ENCODE measurements at places on chromosomes 5 and 9.
A peak's percentile ranks its signal among the peaks of the same experiment; 100 is the strongest.

- DNase-seq = no peak
These were observed 1091.3 kb upstream of the CDH6 start for GRCh38 chr5:30102185-30102584.

GRCh38 chr5:62341783-62342475, 35.9 kb downstream of the KIF2A start:
- DNase-seq = no peak

DNA sequence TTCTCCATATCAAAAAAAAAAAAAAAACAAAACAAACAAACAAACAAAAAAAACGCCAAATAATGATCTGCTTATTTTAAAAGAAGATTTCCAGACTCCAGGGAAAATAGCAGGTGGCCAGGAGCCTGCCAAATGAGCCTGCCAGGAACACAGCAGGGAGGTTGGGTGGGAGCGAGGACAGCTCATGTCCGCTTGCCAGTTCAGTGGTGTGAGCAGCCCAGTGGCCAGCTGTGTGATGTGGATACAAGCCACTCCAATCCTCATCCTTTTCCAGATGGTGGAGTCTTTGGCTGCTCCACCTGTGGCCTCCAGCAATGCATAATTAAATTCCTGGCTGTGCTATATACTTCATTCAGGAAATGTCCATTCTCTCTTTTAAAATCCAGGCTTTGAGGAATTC, 1025.1 kb upstream of the C9orf72 start:
- no peak for DNase-seq

DNA sequence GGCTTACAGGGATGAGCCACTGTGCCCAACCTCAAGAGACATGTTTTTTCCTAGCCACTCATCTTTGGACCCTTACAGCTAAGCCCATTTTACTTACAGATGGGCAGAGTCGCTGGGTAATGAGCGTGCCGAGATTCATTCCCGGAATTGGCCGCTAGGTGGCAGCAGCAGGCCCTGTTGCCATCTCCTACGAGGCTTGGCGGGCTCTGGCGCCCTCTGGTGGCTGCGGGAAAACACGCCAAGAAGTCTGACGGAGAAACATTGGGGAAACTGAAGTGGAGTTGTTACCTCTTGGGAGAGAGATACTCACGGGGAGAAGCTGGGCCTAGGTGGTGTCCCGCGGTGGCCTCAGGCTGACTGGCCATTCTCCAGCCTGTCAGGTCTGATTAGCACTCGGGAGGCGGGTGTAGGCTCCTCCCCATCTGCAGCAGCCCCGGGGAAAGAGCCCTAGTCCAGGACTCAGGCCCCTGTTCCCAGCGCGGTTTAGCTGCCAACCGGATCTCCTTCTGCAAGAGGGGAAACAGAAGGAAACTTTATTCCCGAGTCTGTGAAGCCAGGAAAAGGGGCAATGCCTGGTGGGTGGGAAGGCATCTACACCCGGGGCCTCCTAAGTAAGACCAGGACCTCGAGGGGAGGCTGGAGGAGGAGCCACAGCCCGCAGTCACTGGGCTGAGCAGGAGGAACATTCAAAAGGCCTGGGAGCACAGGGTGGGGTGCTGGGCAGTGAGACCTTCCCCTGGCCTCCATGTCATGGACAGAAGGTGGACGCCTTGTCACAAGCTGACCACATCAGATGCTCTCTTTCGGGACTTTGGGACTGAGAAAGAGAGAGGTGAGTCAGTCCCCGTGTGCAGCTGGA, 9.7 kb downstream of the PTGES2 start:
- DNase-seq = peak; percentile 83

DNA sequence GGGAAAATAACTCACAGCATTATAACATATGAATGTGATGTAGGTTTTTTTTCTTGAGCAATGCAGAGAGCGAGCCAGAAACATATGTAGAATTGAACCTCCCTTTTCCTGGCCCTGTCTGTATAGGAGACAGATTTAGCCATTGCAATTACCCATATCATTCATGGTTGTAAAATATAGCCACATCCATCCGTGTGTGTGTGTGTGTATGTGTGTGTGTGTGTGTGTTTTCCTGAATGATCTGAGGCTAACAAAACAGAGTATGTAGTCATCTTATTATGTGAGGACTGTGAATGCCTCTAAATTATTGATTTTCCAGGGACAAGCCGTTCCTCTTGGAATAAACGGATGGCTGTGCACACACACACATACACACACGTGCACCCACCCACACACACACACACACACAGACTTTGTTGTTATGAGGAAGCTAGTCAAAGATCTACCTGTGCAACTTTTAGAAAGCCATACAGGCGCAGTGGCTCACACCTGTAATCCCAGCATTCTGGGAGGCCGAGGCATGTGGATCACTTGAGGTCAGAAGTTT, 11.7 kb upstream of the DENND1A start:
- no peak for DNase-seq

GRCh38 chr9:110464321-110464720, 115.2 kb downstream of the SVEP1 start:
- no peak for DNase-seq

GRCh38 chr9:117783828-117784227, 79.6 kb downstream of the TLR4 start:
- no peak for DNase-seq

DNA sequence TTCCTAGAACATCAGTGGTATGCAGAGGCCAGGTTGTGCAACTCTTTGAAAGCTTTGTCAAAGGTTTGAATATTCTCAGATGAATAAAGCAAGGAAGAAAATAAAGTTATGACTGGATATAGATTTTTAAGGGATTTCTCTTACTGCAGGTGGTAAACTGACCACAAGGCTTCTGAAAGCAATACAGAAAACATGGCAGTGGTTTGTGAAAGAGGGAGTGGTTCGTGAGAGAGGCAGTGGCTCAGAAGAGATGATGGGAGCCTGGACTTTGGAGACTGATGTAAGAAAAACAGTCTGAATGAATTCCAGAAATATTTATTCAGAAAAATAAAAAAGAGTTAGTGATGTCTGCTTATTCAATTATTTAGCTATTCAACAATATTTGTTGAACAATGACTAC, 380.4 kb upstream of the CTNND2 start:
- DNase-seq = no peak

DNA sequence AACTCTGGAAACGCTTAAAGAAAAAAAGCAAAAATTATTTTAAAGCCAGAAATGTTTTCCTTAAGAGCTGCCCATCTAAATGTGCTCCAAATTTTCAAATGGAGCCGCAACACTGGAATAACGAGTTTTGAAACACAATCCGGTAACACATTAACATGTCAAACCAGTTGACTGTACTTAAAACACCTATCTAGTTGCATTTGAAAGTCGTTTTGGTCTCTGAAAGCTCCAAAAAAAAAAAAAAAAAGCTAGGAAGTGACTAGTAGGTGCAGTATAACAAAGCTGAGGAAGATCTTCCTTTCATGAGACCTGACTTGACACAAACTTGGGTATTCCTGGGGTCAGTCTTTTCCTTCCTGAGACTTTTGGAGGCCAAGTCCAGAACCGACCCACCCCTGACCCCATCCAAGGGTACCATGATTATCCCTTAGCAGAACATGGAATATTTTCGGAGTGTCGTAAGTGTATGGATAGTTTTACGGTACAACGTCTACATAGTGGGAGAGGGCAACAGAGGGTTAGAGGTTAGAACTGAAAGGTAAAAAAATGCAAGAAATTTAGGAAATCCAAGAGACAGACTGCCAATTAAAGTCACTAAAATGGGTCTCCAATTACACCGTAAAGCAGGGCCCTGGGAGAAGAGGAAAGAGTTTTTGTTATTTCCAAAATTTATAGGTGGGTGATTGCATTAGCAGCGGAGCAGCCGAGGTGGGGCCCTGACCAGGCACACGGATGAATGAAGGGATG, 812 bp downstream of the CETN3 start:
- no peak for DNase-seq

DNA sequence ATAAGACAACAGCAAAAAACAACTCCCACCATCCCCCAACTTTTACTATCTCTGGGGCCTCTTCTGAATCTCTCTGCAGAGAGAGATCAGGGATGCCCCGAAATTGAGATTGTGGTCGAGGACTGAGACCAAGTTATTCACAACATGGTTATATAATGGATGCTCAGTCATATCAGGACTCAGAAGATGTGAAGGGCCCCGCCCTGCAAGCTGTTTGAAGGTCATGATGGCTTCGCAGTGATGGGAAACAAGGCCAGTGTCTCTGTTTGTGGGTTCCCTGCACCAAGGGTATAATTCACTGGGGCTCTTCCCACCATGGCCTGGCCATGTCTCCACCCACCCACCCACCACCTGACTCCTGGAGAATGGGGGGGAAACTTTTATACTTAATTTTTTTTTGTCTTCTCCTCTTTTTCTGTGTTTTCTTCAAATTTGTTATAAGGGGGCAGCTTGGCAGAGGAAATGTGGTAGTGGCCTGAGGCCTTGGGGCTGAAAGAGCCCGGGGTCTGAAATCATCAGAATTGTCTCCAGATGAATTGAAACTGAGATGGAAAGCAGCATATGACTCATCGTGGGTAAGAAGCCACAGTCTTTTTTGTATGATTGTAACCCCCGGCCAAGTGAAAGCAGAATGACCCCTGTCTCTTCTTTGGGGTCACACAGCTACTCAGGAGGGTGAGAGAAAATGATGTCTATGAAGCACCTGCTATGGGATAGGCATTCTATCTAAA, 15.0 kb upstream of the TEX48 start:
- DNase-seq = no peak

- DNase-seq = no peak
These were observed 185.7 kb upstream of the VCAN start for GRCh38 chr5:83285661-83286398.

DNA sequence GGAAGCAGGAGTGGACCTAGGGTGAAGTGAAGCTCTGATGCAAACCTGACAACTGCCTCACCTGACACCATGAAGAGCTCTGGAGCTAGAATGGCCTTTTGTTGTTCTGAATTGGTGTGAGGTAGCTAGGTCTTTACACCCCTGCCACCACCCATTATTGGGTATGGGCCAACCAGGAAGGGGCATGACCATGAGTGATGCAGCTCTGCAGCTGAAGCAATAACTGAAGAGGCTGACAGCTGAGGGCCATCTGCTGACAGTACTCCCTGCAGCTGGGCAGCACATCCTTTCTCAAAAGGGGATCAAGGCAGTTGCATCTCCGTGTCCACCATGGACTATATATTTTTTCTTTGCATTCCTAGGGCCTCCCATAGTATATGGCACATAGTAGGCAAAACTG, 87.0 kb upstream of the TLE1 start:
- no peak for DNase-seq

DNA sequence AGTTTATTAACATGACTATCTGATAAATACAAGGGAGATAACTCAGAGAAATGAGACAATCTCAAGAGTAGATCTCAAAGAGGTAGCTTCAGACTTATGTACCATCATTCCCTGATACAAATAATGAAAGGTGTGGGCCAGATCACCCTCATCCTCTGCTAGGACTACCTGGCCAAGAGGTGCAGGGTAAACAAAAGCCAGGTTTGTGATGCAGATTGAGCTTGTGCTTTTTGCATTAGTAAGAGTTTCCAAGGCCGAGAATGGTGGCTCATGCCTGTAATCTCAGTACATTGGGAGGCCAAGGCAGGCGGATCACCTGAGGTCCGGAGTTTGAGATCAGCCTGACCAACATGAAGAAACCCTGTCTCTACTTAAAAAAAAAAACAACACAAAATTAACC, 8.9 kb upstream of the SPIN1 start:
- DNase-seq = no peak

GRCh38 chr9:109206670-109207069, 39.6 kb upstream of the FRRS1L start:
- no peak for DNase-seq

DNA sequence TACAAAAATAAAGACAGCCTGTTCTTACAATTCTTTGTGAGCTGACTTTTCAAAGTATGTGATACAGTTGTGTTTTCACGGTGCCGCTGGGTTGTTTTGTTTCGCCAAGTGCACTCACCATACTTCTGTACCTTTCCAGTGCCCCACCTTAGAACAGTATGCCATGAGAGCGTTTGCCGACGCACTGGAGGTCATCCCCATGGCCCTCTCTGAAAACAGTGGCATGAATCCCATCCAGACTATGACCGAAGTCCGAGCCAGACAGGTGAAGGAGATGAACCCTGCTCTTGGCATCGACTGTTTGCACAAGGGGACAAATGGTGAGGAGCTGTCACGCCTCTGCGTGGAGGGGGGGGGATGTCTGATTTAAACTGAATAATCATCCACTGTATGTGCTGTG, 12.9 kb downstream of the CCT5 start:
- DNase-seq = no peak

DNA sequence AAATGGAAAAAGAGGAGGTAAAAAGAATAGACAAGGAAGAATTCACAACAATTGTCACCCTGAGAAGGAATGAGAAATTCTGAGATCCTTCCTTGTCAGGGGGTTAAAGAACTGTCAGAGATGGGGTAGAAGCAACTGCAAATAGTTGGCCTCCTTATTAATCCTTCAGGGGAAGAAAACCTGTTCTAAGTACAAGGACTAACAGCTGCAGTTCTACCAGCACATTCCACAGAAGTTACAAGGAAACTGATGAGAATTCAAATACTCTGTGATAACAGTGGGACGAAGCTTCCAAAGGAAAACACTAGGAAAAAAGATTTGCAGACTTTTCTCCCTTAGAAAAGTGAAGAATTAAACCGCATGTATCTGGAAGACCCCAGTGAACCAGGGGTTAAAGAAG, 93.7 kb downstream of the OR2K2 start:
- DNase-seq = no peak

DNA sequence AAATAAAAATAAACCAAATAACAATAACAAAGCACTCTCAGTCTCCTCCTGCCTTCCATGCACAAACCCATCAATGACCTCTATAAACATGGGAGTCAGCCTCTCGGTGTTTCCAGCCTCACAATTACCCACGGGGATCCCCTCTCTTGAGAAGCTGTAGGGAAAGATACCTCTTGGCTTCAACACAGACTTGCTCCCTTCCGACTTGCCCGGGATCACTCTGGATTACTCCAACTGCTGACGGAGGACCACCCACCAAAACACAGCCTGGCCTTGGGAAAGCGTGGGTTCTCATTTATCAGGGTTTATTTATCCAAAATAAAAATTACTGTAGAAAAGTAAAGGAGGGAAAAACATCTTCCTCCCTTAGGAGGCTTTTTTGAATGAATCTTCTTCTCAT, 11.5 kb upstream of the NKX2-5 start:
- DNase-seq = no peak

DNA sequence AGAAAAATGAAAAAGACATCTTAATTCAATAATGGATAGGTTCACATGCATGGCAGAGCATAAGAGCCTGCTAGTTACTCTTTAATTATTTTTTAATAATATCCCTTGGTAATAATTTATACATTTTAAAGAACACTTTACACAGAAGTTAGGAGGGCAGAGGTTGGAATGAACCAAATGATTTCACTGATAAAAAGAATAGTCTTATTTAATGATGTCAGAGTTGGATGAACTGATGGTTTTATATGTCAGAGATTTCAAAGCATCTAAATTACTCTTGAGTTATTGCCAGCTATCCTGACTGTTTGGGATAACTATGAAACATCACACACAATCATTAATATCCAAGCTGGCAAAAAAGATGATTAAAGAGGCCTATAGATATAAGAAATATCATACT, 244.8 kb downstream of the CSNK1G3 start:
- DNase-seq = no peak
